ENCODE measurements at places on chromosomes 7 and 10. TPM values are rescaled to one million over a fixed set of nuclear protein-coding genes. Genes with fewer than 3 reads are reported as not detected.

The UMAD1 gene
- total RNA-seq: 15.5 TPM

The OR2A12 gene
- total RNA-seq: not detected

The VAX1 gene
- not detected for total RNA-seq

The ARHGAP22 gene
- 4.0 TPM for total RNA-seq

The PDE6C gene
- not detected for total RNA-seq

The PCLO gene
- 2.6 TPM for total RNA-seq

The NUPR2 gene
- total RNA-seq: not detected

The MRM2 gene
- total RNA-seq: 36.8 TPM

The TMEM229A gene
- not detected for total RNA-seq

The SUN3 gene
- total RNA-seq: 0.24 TPM

The SCIN gene
- total RNA-seq: 0.92 TPM

- no peak overlapping the region for H3K4me3 ChIP-seq
- no peak overlapping the region for H3K27ac ChIP-seq
- no peaks in the 10 kb centered on the region for H3K36me3 ChIP-seq
- 0 out of 2 replicates have a peak, but pooled peaks cover 6% of the 10 kb centered on the region for H3K4me1 ChIP-seq
- no peaks in the 10 kb centered on the region for H3K27me3 ChIP-seq
Measured at GRCh38 chr10:31000071-31000782, 31.4 kb downstream of the ZNF438 start.

- H3K27me3 ChIP-seq: no peaks in the 10 kb centered on the region
- no peak overlapping the region for H3K4me3 ChIP-seq
- H3K4me1 ChIP-seq: peaks cover 27% of the 10 kb centered on the region
- H3K27ac ChIP-seq: peak overlapping the region; percentile 22
- no peak for DNase-seq
- peaks cover 8% of the 10 kb centered on the region for H3K36me3 ChIP-seq
Measured at GRCh38 chr7:77687747-77688144, 8.5 kb upstream of the RSBN1L start.

DNA sequence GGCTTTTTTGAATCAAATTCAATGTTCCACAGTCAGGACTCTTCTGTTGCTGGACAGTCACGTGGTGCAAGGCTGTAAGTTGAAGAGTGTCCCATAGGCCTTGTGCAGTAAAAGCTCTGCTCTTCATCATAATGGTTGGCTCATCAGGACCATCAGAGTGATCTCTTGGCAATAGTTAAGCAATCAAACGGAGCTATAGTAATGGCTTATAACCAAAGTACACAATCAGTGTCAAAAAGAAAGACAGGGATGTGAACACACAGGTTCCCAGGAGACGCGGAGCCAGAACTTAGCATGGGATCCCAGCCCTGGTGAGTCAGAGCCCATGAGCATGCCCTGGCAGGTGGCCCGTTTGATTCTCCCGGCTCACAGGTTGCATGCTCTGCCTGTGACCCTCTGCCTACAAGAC, 10.8 kb upstream of the GPNMB start:
- H3K27me3 ChIP-seq: no peaks in the 10 kb centered on the region
- no peak for DNase-seq
- no peaks in the 10 kb centered on the region for H3K4me1 ChIP-seq
- no peaks in the 10 kb centered on the region for H3K36me3 ChIP-seq
- no peak overlapping the region for H3K4me3 ChIP-seq

DNA sequence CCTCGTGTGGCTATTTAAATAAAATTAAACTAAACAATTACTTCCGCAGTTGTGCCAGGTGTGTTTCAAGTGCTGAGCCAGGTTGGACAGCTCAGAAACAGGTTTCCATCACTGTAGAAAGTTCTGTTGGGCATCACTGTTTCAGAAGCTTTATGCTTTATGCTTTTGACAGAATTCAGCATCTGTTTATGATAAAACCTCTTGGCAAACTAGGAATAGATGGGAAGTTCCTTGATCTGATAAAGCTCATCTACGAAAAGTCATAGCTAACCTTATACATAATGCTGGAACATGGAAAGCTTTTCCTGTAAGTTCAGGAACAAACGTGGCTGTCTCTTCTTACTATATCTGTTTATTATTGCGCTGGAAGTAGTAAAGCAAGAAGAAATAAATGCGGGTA, 143.4 kb downstream of the DOCK1 start:
- H3K27me3 ChIP-seq: no peaks in the 10 kb centered on the region
- H3K4me3 ChIP-seq: no peak overlapping the region
- H3K27ac ChIP-seq: no peak overlapping the region
- H3K36me3 ChIP-seq: no peaks in the 10 kb centered on the region
- no peak for DNase-seq

- no peaks in the 10 kb centered on the region for H3K27me3 ChIP-seq
- H3K36me3 ChIP-seq: no peaks in the 10 kb centered on the region
- no peak within 1 kb of the TSS for H3K27ac ChIP-seq
- DNase-seq: no peak
Measured at GRCh38 chr10:70785190-70785589, at the start of gene TBATA. TBATA (minus strand) TSS chr10:70785377; CDS start chr10:70783379, 1,998 bp downstream.

- no peak for DNase-seq
- no peaks in the 10 kb centered on the region for H3K4me1 ChIP-seq
- H3K4me3 ChIP-seq: no peak overlapping the region
- H3K27me3 ChIP-seq: no peaks in the 10 kb centered on the region
- no peak overlapping the region for H3K27ac ChIP-seq
Measured at GRCh38 chr10:96873756-96874467, 41.8 kb downstream of the LCOR start.

DNA sequence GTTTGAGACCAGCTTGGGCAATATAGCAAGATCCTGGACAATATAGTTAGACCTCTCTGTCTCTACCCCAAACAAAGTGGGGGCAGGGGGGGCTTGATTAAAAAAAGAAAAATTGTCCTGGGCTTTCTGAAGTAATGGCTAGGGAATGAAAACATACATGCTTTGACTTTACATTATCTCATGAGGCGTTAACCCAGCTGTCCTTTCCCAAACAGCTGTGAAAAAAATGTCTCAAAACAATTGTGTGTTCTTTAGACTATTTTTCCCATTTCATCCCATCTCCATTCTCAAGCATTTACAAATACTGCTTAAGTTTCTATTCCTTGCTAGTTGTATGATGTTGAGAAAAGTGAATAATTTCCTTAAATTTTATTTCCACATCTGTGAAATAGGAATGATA, 27.0 kb upstream of the CDK13 start:
- no peaks in the 10 kb centered on the region for H3K36me3 ChIP-seq
- H3K4me3 ChIP-seq: no peak overlapping the region
- H3K27me3 ChIP-seq: no peaks in the 10 kb centered on the region
- no peak overlapping the region for H3K27ac ChIP-seq
- no peak for DNase-seq

DNA sequence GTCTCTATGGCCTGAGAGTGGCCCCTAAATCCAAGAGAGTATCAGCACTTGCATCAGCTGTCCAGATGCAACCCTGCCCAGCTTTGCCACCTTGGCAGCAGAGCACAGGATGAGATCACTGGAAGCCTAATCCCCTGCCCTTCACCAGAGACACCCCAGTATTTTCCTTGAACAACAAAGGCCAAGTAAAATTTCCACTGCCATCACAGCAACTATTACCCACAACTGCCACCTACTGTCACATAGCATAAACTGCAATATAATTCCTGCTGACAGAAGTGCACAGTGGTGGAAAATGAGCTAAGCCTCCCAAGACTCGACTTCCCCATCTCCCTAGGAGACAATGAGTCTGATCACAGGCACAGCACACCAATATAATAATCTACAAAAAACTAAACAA, 462.8 kb upstream of the ZWINT start:
- H3K27me3 ChIP-seq: no peaks in the 10 kb centered on the region
- H3K27ac ChIP-seq: no peak overlapping the region
- no peak for DNase-seq
- H3K4me1 ChIP-seq: no peaks in the 10 kb centered on the region
- H3K36me3 ChIP-seq: no peaks in the 10 kb centered on the region

DNA sequence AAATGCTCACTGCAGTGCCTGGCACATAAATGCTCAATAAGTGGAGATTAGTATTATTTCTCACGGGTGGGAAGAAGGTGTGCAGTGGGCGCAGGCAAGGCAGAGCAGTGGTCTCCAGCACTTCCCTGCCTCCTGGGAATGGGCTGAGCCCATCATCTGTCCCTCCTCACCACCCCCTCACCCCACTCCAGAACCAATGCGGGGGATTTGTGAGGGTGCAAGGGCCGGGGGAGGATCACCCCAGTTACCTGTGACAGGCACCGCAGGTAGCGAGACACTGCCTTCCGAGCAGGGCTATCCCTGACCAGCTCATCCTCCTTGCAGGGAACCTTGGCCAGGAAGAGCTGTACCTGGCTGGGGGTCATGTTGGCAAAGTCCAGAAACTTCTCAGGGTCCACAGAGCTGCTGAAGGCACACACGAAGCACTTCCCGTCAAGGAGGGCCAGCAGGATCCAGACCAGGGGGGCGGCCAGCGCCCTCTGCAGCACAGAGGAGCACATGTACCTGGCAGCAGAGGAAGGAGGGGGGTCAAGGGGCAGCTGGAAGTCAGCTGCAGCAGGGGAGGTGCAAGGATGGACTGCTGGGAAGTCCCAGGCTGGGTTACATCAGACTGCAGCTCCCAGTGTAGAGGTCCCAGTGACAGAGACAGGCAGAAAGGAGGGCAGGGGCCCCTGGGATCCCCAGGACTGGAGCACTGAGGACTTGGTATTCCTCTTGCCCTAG, 2.8 kb downstream of the CALHM3 start:
- DNase-seq: no peak
- no peaks in the 10 kb centered on the region for H3K27me3 ChIP-seq
- peaks cover 57% of the 10 kb centered on the region for H3K4me1 ChIP-seq
- no peak overlapping the region for H3K27ac ChIP-seq
- no peaks in the 10 kb centered on the region for H3K36me3 ChIP-seq
- no peak overlapping the region for H3K4me3 ChIP-seq

- H3K27me3 ChIP-seq: no peaks in the 10 kb centered on the region
- H3K36me3 ChIP-seq: peaks cover 37% of the 10 kb centered on the region
- H3K4me3 ChIP-seq: no peak overlapping the region
- DNase-seq: no peak
Measured at GRCh38 chr7:131057794-131058070, 269.9 kb upstream of the MKLN1 start.

DNA sequence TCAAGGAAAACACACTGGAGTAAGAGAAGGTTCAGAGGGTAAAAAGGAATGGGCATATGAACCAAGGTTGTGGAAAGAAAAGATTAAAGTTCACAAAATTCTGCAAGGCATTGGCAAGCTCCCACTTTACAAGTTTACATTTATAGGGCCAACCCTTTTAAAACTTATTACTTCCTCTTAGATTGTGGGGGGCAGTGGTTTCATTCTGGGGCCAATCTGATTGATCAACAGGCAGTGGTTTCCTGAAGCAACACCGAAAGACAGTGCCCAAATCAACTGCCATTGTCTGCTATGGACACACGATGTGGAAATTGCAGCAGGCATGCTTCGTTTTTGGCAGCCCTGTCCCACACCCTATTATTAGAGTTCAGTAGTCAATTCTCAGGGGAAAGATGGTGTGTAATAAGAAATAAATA, 154.0 kb downstream of the SGMS1 start:
- H3K4me3 ChIP-seq: peak overlapping the region; percentile 12
- peak overlapping the region; percentile 95 for H3K27ac ChIP-seq
- no peaks in the 10 kb centered on the region for H3K36me3 ChIP-seq

- no peaks in the 10 kb centered on the region for H3K36me3 ChIP-seq
- H3K4me1 ChIP-seq: no peaks in the 10 kb centered on the region
- no peak overlapping the region for H3K27ac ChIP-seq
- no peaks in the 10 kb centered on the region for H3K27me3 ChIP-seq
- no peak for DNase-seq
- no peak overlapping the region for H3K4me3 ChIP-seq
Measured at GRCh38 chr10:36412942-36413341, 712.5 kb upstream of the ANKRD30A start.

DNA sequence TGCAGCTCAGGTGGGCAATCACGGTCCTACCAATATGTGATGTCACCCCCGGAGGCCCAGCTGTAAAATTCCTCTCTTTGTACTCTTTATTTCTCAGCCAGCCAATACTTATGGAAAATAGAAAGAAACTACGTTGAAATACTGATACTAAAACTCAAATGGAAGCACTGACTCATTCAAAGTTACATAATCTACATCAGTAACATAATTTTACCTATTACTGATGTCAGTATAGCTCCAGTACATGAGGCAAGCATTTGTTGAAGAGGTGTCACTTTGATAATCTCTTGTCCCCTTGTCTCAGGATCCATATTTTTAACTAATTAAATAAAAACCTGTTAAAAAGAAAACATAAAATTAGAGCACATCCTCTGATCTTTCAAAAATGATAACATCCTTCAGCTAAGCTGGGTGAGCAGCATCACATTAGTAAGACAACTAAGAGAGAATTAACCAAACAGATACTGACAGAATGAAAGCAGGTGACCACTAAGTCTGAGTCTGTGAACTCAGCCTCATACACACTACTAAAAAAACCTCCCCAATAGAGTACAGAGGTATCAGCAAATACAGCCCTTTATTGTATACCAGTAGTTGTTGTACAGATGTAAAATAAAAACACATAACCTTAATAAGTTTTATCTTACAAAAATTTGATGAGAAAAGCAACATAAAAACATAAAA, 17.6 kb downstream of the SLC25A40 start:
- peaks cover 1% of the 10 kb centered on the region for H3K36me3 ChIP-seq
- no peak overlapping the region for H3K27ac ChIP-seq
- no peak overlapping the region for H3K4me3 ChIP-seq
- H3K27me3 ChIP-seq: no peaks in the 10 kb centered on the region
- no peak for DNase-seq

- H3K27ac ChIP-seq: no peak overlapping the region
- H3K27me3 ChIP-seq: no peaks in the 10 kb centered on the region
- no peaks in the 10 kb centered on the region for H3K4me1 ChIP-seq
Measured at GRCh38 chr7:94810496-94810895, 96.9 kb upstream of the PPP1R9A start.

GRCh38 chr7:17385612-17386011, 87.2 kb downstream of the AHR start:
- DNase-seq: no peak
- no peak overlapping the region for H3K4me3 ChIP-seq
- no peak overlapping the region for H3K27ac ChIP-seq
- H3K27me3 ChIP-seq: no peaks in the 10 kb centered on the region
- H3K4me1 ChIP-seq: peaks cover 10% of the 10 kb centered on the region
- no peaks in the 10 kb centered on the region for H3K36me3 ChIP-seq

DNA sequence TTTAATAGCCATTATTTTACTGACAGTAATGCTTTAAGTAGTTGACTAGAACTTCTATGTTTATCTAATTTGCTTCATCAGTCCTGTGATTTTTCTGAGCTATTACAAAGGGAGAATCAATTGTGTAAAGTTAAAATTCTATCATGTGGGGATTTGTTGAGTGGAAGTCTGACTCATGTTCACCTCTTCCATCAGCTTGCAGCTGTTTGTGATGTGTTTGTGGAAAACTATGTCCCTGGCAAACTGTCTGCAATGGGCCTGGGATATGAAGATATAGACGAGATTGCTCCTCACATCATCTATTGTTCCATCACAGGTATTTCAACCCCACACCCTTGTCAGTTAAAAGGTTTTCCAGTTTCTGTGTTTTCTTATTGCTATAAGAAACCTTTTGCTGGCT, 59.9 kb downstream of the SUGCT start:
- no peak overlapping the region for H3K4me3 ChIP-seq
- no peaks in the 10 kb centered on the region for H3K36me3 ChIP-seq
- no peaks in the 10 kb centered on the region for H3K4me1 ChIP-seq
- no peaks in the 10 kb centered on the region for H3K27me3 ChIP-seq
- H3K27ac ChIP-seq: no peak overlapping the region
